ENCODE measurements at places on chromosomes 5 and 9. TPM values are rescaled to one million over a fixed set of nuclear protein-coding genes. Genes with fewer than 3 reads are reported as not detected.

GRCh38 chr5:151808451-151809169, 36.9 kb downstream of the G3BP1 start:
- peaks cover 12% of the 10 kb centered on the region for H3K36me3 ChIP-seq
- H3K27ac ChIP-seq: no peak overlapping the region
- DNase-seq: no peak
- H3K27me3 ChIP-seq: no peaks in the 10 kb centered on the region
- H3K4me1 ChIP-seq: no peaks in the 10 kb centered on the region
- no peak overlapping the region for H3K4me3 ChIP-seq

DNA sequence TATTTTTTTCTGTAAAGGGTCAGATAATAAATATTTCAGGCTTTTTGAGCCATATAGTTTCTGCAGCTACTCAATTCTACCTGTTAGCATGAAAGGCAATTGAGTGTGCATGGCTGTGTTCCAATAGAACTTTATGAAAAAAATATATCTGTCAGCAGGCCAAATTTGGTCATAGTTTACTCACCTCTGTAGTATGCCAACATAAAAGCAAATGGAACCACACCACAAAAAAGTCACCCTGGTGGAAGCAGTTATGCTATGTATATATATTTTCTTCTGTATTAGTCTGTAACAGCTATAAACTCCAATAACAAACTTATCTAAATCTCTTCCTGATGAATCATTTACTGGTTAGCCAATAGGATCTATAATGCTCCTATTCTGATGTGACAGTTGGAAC, 3.4 kb downstream of the SLC38A9 start:
- no peak for DNase-seq
- H3K4me3 ChIP-seq: no peak overlapping the region
- H3K4me1 ChIP-seq: peaks cover 10% of the 10 kb centered on the region
- no peak overlapping the region for H3K27ac ChIP-seq
- no peaks in the 10 kb centered on the region for H3K27me3 ChIP-seq
- peaks cover 6% of the 10 kb centered on the region for H3K36me3 ChIP-seq

DNA sequence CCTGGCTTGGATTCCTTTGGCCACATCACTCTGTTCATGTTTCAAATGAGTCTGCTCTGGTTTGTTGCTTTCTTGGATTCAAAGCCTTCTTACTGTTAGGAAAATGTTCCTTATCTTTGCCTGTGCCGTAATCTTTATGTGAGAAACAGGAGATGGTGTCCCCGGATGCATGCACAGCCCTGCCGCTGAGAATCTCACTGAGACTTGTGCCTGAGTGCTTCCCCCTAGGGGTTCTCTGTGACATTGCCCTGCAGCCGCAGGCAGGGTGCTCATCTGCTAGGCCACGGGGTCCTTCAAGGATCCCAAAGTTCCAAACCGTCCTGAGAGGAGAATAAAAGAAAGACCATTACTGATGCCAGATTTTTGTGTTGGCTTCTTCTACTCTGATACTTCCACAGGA, 81.4 kb upstream of the ANKRD55 start:
- peak; percentile 21 for DNase-seq
- no peak overlapping the region for H3K4me3 ChIP-seq
- H3K27me3 ChIP-seq: no peaks in the 10 kb centered on the region
- peaks cover 40% of the 10 kb centered on the region for H3K4me1 ChIP-seq

DNA sequence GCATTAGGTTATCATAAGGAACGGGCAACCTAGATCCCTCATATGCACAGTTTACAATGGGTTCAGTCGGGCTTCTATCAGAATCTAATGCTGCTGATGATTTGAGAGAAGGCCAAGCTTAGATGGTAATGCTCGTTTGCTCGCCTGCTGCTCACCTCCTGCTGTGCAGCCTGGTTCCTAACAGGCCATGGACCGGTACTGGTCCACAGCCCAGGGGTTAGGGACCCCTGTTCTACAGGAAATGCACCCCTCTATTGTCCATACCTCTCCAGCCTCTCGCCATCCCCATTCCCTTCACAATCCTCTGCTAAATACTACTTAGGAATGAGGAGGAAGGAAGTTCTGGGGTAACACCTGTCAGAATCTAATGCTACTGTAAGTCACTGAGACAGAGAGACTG, 75.1 kb downstream of the OXCT1 start:
- H3K27me3 ChIP-seq: no peaks in the 10 kb centered on the region
- H3K4me1 ChIP-seq: no peaks in the 10 kb centered on the region
- no peak overlapping the region for H3K4me3 ChIP-seq
- no peak overlapping the region for H3K27ac ChIP-seq

GRCh38 chr5:52603778-52604554, 183.8 kb upstream of the ITGA1 start:
- H3K36me3 ChIP-seq: no peaks in the 10 kb centered on the region
- no peak overlapping the region for H3K4me3 ChIP-seq
- H3K4me1 ChIP-seq: no peaks in the 10 kb centered on the region
- no peak for DNase-seq
- no peaks in the 10 kb centered on the region for H3K27me3 ChIP-seq
- no peak overlapping the region for H3K27ac ChIP-seq

GRCh38 chr5:178668579-178668978, 41.7 kb upstream of the CLK4 start:
- H3K4me1 ChIP-seq: no peaks in the 10 kb centered on the region
- no peaks in the 10 kb centered on the region for H3K36me3 ChIP-seq
- no peak overlapping the region for H3K27ac ChIP-seq
- H3K4me3 ChIP-seq: no peak overlapping the region

DNA sequence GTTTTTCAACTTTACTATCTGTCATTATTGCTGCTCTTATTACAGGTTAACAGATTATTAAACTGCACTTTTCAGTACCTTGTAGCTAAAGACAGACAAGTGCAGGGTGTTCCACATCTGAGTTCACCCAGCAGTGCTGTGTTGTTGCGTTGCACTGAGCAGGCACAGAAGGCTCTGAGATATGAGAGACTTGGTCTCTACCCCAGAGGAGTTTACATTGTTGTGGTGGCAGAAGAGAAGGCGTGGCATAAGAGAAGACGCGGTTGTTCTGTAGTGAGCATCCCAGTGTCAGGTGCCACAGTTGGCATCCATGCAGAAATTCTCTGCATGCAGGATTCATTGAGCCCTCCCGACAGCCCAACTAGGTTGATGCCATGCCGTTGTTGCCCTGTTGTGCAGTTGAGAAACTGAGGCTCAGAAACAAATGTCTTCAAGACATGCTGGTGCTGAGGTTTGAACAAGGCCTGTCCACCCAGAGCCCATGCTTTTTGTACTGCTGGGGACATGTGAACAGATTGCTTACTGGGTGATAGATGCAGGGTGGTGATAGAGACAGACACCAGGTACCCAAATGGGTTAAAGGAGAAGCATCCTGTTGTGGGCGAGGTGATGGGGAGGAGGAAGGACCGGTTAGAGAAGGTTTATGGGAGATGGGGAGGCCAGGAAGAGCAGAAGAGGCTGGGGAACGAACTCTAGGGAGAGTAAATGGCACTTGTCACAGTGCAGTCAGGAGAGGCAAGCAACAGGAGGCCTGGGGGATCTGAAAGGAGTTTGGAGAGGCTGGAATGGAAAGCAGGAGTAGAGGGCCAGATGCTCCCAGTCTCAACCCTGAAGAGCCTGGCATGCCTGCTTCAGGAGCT, 8.2 kb downstream of the ABL1 start:
- H3K27me3 ChIP-seq: no peaks in the 10 kb centered on the region
- no peak overlapping the region for H3K4me3 ChIP-seq
- DNase-seq: no peak
- no peaks in the 10 kb centered on the region for H3K36me3 ChIP-seq
- H3K4me1 ChIP-seq: peaks cover 44% of the 10 kb centered on the region
- H3K27ac ChIP-seq: no peak overlapping the region

Gene PCDHAC2
- total RNA-seq: not detected

Gene CSF1R
- not detected for total RNA-seq

Gene LRRC19
- total RNA-seq: not detected

Gene TMEM174
- total RNA-seq: not detected

All from HepG2 (cell line).